Astrocyte (in vitro differentiated cells and primary cell): ENCODE measurements at places on chromosomes 2 and 18. TPM values are rescaled to one million over a fixed set of nuclear protein-coding genes. Genes with fewer than 3 reads are reported as not detected.
A peak's percentile ranks its signal among the peaks of the same experiment; 100 is the strongest.

The GALNT3 gene
- 16.4 and 19.9 TPM in 2 replicates for total RNA-seq

The ANKRD39 gene
- total RNA-seq = 11.9 and 13.7 TPM in 2 replicates

The PDCD1 gene
- not detected in 2 replicates for total RNA-seq

GRCh38 chr2:157182834-157183396 is 74.6 kb upstream of the GALNT5 start:
- DNase-seq = peak; percentile 86

DNA sequence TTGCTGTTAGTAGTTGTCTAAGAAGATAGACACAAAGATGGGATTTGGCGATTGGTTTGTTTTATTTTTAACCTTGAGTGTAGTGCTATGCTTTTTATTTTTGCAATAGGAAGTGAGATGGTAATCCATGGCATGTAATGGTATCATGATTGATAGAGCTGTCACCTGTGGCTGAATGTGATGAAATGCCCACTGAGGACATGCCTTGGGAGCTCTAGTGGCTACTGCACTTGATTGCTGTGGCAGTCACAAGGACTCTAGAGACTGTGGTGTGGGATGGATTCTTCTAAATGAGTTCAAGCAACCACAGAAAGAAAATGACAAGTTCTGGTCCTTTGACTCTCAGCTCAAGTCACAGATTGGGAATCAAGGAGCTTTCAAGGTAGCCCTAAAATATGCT is 139.4 kb downstream of the CYRIA start:
- no peak for DNase-seq
